ENCODE measurements at places on chromosomes 4 and X.
A peak's percentile ranks its signal among the peaks of the same experiment; 100 is the strongest.

DNA sequence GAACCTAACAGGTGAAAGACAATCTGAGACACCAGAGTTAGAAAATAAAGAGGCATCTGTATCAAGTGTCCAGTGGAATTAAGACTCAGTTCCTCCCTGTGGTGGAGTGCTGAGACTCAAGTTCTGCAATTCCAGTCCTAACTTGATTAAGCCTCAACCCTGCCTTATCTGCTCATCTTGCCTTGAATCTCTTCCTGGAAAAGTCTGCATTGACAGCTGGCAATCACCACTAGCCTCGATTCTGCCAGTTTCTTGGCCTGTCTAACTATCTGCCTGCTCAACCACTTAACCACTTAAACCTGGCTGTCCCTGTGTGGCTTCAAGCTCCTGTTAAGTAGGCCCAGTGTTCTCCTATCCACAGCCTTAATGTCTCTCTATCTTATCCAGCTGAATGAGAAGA lies 22.4 kb upstream of the NEIL3 start:
- DNase-seq, result no peak

DNA sequence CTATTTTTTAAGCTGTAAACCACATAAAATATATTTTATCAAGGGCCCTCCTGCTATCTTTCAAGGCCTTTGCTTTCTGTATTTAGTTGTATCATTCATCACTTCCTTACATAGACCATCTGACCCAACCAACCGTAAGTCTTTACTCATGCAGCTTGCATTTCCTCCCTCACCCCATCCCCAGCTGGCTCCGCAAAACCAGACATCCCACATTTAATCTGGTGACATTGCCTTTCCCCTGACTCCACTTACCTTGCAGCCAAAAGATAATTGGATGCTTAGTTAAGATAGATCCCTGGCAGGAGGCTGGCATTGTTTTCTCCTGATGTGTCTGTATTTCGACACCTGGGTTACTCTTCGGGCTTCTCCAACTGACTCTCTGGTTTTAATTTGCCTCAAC lies 183.7 kb upstream of the LDB2 start:
- DNase-seq, result no peak

DNA sequence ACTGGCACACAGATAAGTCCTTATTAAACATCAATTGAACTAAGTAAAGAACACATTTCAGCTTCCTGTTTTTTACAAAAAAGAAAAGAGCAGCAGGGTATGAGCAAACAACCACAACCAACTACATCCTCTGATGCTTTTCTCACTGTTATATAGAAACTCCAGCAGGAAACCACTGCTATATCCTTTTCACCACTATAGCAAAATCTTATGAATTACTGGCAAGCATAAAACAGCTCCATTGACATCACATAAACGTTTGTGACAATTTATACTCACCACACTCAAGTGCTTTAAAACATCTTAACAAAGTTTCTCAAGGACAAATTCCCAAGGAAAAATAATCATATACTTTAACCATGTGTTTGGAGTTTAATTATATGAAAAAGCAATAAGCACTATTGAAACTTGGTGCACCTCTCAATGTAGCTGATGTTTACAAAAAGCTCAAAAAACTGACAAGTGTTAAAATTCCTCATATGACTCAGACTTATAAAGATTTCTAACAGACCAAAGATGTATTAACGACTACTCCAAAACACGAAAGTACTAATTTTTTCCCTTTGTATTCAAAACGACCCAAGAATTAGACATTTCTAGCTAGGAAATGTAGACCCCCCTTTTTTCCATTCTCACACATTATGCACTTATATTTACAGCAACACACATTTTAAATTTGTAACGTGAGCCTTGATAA lies 12.9 kb downstream of the GPRIN3 start:
- DNase-seq, result no peak

DNA sequence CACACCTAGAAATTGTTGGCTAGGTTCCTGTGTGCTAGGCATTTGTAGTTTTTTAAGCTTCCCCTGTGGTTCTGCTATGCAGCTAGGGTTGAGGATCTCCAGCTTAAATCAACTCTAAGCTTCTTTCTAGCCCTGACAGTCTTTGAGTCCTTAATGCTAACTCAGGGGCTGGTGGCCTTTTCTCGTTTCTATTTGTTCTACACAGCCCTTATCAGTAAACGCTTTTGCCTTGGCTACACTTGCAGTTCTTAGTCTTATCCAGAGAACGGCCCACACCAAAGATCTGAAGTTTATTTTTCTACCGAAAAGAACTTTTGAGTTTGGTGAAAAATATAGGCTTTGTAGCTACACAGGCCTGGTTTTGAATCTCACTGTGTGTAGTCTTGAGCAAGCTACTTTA lies 212.0 kb downstream of the DHX15 start:
- DNase-seq, result no peak

DNA sequence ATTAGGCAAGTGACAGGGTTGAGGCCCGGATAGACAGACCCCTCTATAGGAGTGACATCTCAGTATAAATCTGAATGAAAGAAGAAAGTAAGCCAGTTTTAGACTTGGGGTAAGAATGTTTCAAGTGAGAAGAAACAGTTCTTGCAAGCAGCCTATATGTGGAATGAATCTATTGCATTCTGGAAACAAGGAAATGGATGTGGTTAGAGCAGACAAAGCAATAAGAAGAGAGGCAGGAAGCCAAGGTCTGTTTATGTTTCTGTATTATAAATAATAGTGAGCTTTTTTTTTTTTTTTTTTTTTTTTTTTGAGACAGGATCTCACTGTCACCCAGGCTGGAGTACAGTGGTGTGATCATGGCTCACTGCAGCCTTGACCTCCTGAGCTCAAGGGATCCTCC lies 255.8 kb downstream of the UNC5C start:
- DNase-seq, result no peak

DNA sequence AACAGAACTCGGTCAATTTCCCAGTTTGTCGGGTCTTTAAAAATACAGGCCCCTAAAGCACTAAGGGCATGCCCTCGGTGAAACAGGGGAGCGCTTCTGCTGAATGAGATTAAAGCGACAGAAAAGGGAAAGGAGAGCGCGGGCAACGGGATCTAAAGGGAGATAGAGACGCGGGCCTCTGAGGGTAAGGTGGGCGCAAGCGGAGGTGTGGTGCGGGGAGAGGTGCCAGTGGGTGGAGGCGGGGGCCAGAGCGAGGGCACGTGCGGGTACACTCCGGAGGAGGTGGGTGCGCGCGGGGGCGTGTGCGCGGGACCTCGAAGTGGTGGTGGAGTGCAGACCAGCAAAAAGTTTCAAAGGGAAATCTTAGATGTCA lies 787 bp upstream of the TET2 start:
- peak; percentile 19 for DNase-seq

DNA sequence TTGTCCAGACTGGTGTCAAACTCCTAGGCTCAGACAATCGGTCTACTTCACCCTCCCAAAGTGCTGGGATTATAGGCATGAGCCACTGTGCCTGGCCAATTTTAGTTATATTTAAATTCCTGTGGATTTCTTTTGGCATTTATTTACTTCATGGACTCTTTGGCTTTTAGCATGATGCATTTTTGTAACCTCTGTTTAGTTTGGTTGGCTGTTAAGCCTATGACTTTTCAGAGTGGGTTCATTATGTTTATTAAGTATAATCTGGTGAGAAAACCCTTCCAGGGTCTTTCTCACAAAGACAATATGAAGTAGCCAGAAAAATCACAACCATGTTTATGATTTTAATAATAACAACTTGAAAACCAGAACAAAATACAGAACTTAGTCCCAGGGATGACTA lies 49.4 kb downstream of the USP38 start:
- DNase-seq, result no peak

DNA sequence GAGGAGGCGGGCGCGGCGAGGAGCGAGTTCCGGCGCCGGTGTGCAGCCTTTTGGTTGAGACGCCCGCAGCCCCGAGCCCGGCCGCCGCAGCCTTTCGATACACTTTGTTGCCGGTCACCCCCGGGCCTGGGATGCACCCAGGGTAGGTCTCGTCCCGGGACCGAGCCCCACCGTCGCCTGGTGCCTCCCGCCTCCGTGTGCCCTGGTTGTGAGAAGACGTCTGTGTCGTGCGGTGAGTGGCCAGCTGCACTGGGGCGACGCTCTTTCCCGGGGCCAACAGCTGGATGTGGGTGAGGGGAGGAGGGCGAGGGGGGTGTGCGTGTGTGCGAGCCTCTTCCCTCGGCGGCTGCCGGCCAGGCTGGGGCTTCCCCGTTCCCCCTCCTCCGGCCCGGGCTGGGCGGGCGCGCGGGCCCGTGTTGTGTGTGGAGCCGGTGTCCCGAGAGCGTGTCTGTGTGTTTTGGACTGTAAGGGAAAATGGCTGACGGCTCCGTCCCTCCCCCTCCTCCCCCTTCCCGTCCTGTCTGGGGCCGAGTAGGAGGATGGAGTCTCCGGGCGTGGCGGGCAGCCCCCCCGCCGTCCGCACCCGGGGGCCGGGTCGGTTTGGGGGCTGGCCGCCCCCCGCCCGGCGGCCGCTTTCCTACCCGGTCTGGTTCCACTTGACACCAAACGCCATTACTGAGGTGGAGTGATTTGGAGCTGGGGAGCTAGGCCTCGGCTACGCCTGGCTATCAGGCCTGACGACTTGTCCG lies 807 bp downstream of the USP9X start:
- DNase-seq, result no peak

DNA sequence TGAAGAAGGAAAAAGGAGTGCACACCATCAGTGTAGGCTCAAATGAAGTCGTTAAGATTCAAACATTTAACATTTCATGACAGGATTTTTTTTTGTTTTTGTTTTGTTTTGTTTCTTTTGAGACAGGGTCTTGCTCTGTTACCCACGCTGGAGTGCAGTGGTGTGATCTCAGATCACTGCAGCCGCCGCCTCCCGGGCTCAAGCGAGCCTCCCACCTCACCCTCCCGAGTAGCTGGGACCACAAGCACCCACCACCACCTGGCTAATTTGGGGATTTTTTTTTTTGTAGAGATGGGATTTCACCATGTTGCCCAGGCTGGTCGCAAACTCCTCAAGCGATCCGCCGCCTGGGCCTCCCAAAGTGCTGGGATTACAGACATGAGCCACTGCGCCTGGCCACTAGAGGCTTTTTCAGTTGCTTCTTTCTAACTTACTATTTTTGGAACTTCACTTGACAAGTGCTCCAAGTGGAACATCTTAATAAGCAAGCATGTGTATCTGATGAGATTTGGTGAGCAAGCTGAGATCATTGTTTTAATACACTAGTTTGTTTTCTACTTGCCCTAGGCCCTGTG lies 78.9 kb upstream of the CNKSR2 start:
- DNase-seq, result no peak

GRCh38 chr4:80029364-80029763 lies 43.7 kb downstream of the ANTXR2 start:
- no peak for DNase-seq

GRCh38 chr4:3262208-3263052 lies 13.5 kb downstream of the MSANTD1 start:
- DNase-seq, result no peak

GRCh38 chr4:69323284-69323683 lies 43.0 kb downstream of the UGT2B28 start:
- DNase-seq, result no peak

GRCh38 chrX:106933538-106933961 lies 13.3 kb downstream of the CLDN2 start:
- no peak for DNase-seq

GRCh38 chr4:31261632-31262031 lies 541.5 kb downstream of the PCDH7 start:
- DNase-seq, result no peak

DNA sequence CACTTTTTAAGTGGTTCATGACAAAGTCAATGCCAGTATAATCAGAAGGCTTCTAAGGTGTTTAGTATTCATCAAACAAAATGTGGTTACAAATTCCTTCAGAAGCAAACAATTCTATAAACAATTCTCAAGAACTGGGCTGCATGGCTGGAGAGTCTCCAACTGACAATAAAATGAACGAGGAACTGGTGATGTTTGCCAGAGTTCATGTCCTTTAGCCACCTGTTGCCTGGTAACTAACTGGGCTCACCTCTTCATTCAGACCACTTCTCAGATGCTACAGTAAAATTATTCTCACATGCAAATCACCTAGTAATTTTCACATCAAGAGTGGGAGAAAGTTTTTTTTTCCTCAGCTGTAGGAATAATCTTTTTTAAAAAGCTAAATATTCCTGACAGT lies 53.3 kb downstream of the CAMK2D start:
- no peak for DNase-seq

DNA sequence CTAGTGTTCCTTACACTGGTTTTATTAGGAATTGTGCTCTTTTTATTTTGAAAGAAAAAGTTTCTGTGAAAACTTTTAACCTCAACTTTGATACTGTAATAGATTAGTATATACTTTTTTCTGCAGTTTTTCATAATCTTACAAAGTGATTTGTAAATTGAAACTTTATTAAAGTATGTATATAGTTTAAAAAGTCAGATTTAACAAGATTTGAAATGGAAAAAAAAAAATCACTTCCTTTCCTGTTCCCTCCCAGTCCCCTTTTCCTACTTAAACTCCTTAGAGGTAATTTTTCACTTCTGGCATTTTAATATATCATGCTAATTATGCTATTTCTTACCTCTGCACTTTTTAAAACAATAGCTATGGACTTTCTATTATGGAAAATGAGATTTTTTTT lies 49.3 kb downstream of the PAQR3 start:
- DNase-seq, result no peak

- no peak for DNase-seq
Observed at GRCh38 chrX:50721764-50722521, 92.1 kb downstream of the SHROOM4 start.

GRCh38 chrX:39125834-39126233 lies 324.6 kb downstream of the MID1IP1 start:
- no peak for DNase-seq

- no peak for DNase-seq
Observed at GRCh38 chrX:46333550-46333949, 211.7 kb downstream of the ZNF674 start.

GRCh38 chr4:148300877-148301276 lies 141.3 kb downstream of the NR3C2 start:
- DNase-seq, result no peak

DNA sequence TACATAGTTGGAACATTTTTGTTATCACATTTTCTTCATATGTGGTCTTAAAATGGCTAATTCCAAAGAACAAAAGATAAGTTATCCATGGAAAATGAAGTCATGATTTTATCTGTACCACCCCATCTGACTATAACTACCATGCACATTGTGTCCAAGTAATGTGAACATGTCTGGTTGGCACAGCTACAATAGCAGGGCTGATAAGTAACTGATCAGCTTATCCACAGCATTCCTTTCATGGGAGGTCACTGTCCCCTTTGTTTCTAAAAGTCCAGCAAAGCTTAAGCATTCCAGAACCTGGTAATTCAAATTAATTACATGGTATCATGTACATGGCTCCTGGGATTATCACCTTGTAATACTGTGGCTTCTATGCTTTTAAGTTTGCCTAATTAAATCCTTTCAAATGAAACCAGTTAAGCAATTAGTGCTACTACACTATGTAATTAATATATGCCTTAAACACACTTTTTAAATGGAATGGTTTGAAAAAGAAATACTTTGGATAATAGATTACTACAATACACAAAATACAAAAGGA lies 21.1 kb upstream of the SORBS2 start:
- DNase-seq, result no peak

Measured in stimulated activated CD8-positive, alpha-beta memory T cell treated with anti-CD3 and anti-CD28 coated beads, Interleukin-4, amount 100 ng/mL, for 4 hours (primary cell).